ENCODE measurements at places on chromosomes 5 and 9.

- DNase-seq = no peak
Measured at GRCh38 chr9:13651969-13652663, 372.6 kb upstream of the MPDZ start.

DNA sequence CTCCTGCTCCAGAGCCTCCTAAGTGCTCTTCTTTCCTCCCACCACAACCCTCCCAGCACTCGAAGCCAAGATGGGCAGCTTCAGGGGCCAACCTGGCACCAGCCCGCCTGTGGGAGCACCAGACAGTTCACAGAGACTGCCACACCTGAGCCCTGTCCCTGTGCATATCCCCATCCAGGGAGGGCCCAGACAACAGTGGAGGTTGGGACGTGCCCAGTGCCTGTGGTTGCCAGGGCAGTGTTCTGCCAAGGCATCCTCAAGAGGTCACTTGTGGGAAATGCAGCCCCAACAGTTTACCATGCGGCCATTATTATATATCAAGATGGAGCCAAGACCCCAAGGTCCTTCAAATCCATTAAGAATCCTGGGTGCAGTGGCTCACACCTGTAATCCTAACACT lies 23.0 kb upstream of the TRIO start:
- no peak for DNase-seq

- no peak for DNase-seq
Measured at GRCh38 chr5:135065306-135066265, 31.6 kb upstream of the PITX1 start.

- DNase-seq = no peak
Measured at GRCh38 chr5:73182307-73182706, 9.3 kb downstream of the TMEM174 start.

DNA sequence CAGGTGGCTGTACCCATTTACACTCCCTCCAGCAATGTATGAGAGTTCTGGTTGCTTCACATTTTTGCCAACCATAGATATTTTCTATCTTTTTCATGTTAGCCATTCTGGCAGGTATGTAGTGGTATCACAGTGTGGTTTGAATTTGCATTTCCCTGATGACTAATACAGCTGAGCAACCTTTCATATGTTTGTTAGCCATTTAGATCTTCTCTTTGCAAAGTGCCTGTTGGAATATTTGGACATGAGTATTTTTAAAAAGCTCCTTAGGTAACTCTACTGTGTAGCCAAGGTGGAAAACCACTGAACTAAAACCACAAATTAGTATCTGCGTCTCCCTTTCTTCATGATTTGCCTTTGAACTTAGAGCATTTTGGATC lies 31.9 kb downstream of the IRF1 start:
- DNase-seq = no peak

DNA sequence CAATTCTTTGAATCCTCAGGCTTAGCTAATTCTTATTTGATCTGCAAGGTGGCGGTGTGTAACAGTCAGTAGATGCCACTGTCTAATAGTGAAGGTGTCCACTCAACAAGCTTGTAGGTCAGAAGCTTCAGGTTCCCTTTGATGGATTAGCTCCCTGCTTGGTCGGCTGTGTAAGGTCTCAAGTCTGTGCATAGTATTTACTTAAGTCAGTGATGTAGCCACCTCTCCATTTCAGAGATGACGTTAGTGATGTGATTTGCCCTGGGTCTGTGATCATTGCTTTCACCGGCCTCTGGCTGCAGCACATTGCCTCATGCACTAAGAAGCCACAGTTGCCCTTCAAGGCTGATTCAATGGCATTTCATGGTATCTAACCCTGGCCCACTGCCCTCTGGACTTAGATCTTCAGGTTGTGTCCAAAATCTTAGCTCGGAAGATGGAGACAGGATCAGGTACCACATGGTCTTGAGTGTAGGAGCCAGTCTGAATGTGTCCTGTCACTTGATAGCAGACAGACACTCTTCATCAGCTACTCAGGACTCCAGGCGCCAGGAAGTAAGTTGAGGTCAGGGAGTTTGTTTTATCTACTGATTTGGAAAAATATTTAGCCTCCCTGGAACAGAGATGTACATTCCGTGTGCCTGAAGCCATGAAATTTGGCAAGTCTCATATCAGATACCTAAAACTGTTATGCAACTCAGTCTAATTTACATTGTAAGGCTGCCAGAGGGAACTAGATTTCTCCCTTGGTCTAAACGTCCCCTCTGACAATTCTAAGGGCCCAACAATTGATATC lies 42.9 kb downstream of the SUB1 start:
- no peak for DNase-seq

DNA sequence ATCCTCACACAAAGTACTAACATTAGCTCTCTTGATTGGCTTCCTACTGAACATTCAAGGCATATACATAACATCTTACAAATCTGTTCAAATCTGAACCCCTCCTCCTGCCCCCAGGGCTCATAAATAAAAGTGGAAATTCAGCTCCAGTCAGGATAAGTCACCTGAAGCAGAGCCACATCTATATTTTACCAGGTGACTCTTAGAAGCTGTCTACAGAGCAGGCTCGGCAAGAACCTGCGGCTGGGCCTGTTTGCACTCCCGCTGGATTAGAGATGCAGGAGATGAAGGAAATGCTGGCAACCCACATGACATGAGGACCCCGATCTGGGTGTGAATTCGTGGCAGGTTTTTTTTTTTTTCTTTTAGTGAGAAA lies 3.0 kb upstream of the CPLX2 start:
- no peak for DNase-seq

GRCh38 chr5:37075399-37075950 lies 173.7 kb downstream of the CPLANE1 start:
- no peak for DNase-seq

DNA sequence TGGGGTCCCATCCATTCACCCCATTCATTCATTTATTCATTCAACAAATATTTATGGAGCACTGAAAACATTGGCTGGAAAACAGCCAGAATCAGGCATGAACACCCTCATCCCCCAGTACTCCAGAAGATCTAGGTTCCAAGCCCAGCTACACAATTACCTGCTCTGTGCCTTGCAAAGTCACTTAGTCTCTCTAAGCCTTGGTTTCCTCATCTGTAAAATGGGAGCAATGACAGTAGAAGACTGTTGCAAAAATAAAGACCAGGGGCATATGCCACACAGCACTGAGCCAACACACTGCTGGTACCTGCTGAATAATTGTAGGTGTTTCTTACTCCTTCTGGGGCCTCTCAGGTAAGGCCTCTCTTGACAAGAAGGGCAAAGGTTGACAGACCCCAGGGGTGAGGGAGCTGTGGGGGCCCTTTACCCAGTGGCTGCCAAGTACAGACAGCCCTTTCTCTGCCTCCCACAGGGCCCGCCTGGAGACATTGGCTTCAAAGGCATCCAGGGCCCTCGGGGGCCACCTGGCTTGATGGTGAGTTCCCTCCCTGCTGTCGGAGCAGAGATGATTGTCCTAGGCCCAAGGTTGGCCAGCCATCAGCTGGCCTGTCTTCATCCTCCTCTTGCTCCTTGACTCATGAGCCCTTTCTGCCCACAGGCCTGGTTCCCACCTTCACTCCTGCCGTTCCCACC lies 22.6 kb upstream of the ORM1 start:
- no peak for DNase-seq

GRCh38 chr5:179215576-179215975 lies 129.7 kb downstream of the ADAMTS2 start:
- no peak for DNase-seq

GRCh38 chr5:102421647-102422046 lies 77.2 kb downstream of the SLCO6A1 start:
- no peak for DNase-seq

- no peak for DNase-seq
Measured at GRCh38 chr5:9335269-9335668, 210.6 kb downstream of the SEMA5A start.

DNA sequence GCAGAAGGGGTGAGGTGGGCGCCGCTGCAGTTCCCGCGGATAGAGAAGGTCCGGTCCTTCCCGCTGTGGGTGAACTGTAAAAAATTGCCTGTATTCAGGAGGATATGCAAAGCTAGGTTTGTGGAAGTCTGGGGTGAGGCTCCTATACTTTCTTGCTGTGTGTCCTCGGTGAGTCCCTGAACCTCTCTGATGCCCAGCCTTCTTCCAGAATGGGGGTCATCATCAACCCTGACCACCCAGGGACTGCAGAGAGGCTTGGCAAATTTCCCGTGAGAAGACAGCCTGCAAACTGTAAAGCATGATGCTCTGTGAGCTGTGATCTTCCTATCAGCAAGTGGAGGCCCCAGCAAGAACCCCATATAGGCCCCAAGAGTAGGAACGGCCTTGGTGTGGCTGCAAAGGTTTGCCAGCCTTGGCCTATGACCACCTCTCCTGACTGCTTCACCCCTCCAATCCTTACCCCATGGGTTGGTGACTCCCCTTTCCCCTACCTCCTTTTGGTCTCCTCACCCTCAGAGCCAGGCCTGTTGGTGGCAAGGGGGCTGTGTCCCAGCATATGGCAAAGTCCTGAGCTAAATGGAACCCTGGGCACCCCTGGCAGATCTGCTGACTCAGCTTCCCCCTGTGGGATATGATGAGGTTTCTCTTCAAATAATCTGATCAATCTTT lies 760 bp downstream of the ALDH1B1 start:
- DNase-seq = no peak

GRCh38 chr5:37950436-37950835 lies 110.6 kb upstream of the GDNF start:
- no peak for DNase-seq

DNA sequence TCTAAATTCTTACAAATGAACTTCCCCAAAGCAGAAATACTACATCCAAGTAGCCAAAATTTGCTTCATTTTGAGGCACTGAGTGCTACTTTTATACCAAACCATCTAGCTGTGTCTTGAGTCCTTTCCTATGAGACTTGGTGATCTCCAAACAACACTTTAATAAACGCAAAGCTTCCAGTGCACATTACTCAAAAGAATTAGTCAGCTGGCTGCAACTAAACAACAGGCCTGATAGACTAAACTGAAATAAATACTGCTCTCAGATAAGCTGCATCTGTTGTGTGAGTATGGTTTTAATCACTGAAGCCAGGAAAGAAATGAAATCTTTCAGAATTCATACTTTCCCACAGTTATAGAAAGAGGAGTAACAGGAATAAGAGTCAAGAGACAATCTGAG lies 80.3 kb downstream of the VCAN start:
- no peak for DNase-seq

- no peak for DNase-seq
Measured at GRCh38 chr9:126619361-126620135, 5.8 kb downstream of the LMX1B start.

- no peak for DNase-seq
Measured at GRCh38 chr5:141707510-141707909, 25.5 kb upstream of the ARAP3 start.

DNA sequence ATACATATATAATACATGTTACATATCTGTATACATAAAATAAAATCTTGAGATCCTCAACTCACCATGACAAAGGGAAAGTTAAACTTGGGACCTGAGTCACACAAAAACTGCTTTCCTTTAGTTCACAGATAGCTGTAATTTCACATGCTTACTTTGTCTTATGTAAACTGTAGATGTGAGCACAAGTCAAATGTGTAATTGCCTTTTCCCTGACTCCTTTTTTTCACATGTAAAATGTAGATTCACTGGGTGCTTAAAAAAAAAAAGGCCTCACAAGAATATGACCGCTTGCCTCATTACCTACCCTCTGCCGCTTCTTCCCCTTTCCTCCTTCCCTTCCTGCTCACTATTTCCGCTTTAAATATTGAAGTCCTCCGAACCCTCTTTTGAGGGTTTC lies 21.9 kb upstream of the FAM169A start:
- DNase-seq = no peak

All from stimulated activated CD8-positive, alpha-beta memory T cell treated with anti-CD3 and anti-CD28 coated beads, Interleukin-4, amount 100 ng/mL, for 4 hours (primary cell).